ENCODE measurements at places on chromosomes 7 and 10.

DNA sequence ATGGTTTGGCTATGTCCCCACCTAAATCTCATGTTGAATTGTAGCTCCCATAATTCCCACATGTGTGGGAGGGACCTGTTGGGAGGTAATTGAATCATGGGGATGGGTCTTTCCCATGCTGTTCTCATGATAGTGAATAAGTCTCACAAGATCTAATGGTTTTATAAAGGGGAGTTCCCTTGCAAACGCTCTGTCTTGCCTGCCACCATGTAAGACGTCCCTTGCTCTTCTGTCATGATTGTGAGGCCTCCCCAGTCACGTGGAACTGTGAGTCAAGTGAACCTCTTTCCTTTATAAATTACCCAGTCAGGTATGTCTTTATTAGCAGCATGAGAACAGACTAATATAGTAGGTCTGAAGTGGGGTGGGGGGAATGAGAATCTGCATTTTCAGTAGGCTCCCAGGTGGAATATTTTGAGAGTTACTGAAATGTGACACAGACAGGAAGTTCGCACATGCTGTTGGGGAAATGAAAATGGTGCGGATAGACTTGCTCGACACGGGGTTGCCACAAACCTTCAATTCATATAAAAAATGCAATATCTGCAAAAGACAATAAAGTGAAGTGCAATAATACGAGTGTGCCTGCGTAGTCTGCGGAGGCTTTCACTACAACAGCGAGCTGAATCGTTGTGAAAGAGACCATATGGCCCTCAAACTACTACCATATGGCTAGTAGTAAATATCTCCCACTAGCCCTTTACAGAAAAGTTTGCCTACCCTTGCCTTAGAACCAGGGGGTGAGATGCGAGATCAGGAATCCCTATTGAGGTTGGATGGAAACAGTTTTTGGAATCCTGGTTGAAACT is 166.1 kb downstream of the GRK5 start:
- no peak for DNase-seq

DNA sequence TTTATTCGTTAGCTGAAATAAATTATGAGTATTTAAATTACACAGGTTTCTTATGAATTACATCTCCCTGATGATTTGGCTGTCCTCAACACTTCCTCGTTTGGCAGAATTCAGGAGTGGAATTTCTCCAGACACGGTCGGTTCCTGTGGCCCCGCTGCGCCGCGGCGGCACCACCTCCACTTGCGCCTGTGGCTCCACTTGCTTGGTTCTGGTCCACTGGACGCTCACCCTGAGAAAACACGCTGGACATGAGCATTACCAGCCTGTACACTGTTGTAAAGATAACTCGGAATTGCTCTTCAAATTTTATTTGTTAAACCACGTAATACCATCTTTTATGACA is 85.3 kb downstream of the ZNF33B start:
- no peak for DNase-seq

- DNase-seq = no peak
Observed at GRCh38 chr10:22429146-22429545, 83.8 kb downstream of the SPAG6 start.

GRCh38 chr10:49143249-49143648 is 9.4 kb upstream of the FAM170B start:
- no peak for DNase-seq

GRCh38 chr7:157673573-157673972 is 336.8 kb downstream of the DNAJB6 start:
- no peak for DNase-seq

DNA sequence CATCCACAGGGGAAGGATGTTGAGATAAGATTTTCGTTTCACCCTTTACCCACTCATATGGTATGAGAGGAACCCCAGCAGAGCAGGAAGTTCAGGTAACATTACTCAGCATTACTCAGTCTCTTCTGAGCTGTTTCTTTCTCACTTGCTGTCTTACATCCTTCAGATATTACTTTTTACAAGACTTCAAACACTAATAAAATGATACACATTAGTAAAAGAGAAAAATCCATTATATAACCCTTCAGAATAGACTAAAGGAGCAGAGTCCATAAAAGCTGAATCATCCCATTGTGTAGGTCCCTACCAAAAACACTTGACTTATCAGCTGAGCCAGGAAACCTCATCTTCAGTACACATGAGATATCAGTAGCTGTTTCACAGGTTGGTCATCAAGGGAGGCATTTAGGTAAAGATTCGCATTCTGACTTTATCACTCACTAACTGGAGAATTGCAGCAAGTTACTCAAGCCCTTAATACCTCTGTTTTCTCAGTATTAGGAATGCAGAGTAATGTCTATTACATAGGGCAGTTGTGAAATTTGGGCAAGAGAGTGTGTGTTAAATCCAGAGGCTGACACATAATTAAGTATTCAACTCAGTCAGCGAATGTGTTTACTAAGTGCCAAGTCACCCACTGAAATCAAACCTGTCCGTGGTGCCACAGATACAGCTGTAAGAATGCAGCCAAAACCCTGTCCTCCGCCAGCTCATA is 44.7 kb downstream of the KLF6 start:
- no peak for DNase-seq

- DNase-seq = no peak
Observed at GRCh38 chr10:11064832-11065231, 47.2 kb downstream of the CELF2 start.

DNA sequence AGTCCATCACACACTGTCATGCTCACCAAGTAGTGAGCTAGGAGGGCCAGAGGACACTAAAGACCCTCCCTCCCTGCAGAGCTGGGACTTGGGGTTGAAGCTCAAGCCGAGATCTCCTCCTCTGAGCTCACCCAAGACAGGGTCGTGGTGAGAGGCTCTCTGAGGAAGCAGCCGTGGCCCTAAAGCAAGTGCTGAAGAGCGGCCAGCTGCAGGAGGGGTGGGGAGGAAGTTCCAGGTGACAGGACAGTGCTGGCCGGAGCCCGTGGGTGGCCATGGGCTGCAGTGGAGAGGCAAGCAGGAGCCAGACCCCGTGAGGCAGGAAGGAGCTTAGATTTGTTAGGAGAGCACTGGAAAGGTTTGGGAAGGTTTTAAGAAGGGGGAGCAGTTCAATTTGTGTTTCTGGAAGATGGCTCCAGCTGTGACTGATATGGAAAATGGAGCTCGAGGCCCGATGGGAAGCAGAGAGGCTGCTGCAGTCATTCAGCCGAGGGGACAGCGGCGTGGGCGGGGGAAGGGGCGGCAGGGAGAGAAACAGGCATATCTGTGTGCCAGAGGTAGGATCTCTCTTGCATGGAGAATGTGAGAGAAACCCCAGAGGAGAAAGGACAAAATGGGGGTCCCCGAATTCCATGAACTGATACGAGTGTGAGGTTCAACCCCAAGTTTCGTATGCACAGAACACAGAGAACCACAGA is 26.9 kb upstream of the DNAAF5 start:
- DNase-seq = no peak

GRCh38 chr10:118340486-118340885 is 1.6 kb downstream of the FAM204A start:
- DNase-seq = no peak

- no peak for DNase-seq
Observed at GRCh38 chr7:152856351-152856750, 96.8 kb downstream of the ACTR3B start.

DNA sequence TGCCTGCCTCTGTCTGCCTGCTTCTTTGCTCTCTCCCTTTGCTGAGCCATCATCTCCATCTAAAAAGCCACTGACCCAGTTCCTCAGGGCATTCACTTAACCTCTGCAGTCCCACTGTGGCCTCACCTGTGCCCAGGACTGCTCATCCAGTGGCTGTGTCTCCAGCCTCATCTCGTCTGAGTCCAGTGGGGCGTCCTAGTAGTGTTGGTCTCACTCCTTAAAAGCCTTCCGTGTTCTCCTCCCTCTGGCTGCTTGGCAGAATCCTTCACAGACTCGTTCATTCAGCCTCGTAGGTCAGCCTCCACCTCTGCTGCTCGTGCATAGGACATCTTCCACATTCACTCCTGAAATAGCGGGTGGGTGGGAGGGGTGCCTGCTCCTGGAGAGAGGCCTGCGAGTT is 7.3 kb downstream of the RARRES2 start:
- no peak for DNase-seq
